ENCODE measurements at places on chromosomes 12 and 14.

DNA sequence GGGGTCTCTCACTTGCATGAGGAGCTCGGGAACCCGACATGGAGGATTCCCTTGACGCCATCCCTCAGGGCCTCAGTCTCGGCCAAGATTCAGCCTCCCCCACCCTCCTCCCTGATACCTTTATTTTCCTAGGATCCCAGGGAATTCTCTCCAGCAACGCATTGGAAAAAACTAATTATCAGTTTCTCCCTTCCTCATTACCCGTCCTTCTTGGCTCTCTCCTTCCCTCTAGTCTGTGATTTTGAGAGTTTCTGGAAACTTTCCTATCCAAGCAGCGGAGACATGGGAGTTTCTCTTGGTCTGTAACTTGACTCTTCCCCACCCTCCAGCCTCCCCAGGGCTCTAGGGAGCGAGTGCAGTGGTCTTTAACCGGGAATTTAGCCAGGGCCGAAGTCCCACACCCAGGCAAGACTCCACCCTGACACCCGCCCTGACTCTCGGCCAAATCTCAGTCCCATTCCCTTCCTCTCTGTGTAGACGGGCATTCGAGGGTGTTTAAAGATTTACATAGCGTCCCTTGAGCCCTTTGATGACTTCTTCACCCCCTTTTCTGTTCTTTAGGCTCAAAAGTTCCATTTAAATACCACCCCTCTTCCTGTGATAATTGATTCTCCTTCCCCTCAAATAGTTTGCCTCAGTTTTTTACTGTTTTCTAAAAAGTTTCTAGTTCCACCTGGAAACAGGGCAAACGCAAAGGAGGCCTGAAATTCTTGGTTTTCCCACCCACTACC is 6.7 kb downstream of the HOXC5 start:
- DNase-seq = no peak

GRCh38 chr12:84619053-84619571 is 293.5 kb downstream of the SLC6A15 start:
- DNase-seq = no peak

DNA sequence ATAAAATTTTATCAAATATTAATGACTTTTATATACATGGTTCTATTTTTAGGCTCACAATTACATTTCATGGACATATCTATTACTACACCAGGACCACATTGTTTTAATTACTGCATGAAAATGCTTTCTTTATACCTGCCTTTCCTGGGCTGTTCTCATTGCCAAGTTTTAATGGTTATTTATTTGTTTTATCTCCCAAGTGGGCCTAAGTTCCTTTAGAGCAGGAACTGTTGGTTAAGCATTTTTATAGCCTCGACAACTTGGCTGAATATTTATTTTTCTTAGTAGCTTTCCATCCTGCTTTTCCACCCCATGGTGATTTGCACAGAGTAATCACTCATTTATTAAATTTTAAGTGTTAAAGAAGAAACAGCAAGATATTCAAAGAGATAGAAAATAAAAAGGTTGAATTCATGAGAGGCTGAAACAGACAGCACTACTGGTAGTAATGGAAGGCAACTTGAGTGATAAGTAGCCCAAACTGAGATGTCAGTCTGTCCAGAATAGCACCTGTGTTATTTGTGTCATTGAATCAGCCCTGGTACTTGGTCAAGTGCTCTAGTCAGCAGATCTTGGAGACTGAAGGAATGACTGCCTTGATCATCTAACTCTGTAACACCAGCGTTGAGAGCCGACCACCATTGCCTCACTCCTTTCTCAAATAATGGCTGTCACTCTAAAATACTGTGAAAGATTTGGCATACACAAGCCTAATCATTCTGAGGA is 119.1 kb upstream of the EGLN3 start:
- DNase-seq = no peak

GRCh38 chr12:132285991-132286681 is 43.3 kb downstream of the GALNT9 start:
- DNase-seq = peak; percentile 78

DNA sequence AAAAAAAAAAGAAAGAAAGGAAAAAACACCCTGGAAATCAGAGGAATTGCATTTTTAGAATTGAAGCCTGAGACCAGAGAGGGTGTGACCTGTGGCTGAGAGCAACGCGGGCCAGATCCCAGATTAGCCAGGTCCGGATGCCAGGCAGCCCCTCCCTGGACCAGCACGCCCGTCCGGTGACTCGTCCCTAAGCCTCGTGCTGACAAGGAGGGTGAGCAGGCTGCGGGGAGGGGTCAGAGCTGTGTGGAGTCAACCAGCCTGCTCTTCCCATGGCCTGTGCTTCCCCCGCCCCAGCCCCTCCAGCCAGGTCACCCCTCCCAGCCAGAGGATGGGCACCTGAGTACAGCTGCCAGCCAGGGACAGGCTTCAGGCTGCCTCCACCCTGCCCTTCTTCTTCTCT is 4.2 kb upstream of the KLC1 start:
- DNase-seq = peak; percentile 82

DNA sequence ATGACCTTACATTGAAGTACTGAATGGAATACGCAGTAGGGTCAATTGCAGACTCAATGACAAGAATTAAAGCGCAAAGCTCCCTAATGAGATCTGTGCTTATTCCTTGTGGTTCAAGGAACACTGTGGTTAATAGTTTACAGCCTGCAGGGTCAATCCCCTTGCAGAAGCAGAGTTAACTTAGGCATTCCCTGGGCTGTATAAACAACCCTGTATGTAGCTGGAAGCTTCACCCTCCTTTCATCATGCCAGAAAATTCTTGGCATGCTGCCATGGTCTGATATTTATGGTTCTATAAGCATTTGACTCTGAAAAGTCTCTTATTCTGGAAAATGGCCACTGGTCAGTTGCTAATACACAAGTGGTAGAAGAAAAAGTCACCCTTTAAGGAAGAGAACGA is 227.7 kb downstream of the NOVA1 start:
- DNase-seq = no peak

GRCh38 chr14:65366802-65367565 is 45.5 kb upstream of the FUT8 start:
- DNase-seq = no peak

- DNase-seq = no peak
Measured at GRCh38 chr14:43988989-43989388, 518.1 kb downstream of the FSCB start.

DNA sequence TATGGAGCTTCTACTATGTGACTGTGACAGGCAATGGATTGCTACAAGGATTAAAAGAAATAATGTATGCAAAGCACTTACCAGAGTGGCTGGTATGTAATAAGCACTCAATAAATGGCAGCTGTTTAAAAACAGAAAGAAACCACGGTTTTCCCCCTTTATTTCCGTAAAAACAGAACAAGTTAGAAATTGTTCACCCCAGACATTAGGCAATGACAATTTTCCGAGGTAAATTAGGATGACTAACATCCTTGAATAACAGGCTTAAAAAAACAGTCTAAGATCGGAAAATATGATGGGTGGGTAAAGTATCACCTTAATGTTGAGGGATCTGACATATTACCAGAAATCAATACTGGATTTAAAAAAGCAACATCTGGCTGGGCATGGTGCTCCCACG is 20.9 kb upstream of the CNIH1 start:
- DNase-seq = no peak

DNA sequence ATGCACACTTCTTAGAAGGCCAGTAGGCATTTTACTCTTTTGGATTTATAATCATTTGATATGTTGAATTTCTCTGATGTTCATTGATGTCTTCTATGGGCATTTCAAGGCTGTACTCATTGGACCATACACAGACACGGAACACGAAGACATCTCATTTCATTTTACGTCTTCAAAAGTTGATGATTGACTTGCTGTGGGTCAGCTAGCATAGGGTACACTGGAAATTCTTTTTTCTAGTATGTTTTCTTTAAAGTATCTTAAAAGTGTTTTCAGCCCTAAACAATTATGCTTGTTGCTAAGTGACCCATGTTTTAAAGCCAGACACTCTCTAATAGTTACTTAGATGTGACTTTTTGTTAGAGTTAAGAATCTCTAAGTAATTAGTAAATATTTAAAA is 16.3 kb downstream of the TRHDE start:
- DNase-seq = no peak

DNA sequence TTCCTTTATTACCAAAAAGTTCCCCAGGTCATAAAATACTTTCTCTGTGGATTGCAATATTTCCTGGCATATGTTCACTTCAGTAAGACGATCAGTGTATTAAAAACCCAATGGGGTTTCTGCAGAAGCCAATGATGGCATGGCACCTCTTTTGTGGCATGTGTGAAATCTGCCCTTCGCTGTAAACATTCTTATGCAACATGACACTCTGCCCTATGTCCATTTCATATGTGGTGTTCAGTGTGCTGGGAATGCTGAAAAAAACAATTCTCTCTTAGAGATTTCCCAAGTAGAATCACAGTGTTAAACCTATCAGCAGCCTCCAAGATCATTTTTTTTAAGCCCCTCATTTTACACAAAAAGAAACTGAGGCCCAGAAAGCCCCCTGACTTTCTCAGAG is 2.3 kb upstream of the MYBPC1 start:
- no peak for DNase-seq

DNA sequence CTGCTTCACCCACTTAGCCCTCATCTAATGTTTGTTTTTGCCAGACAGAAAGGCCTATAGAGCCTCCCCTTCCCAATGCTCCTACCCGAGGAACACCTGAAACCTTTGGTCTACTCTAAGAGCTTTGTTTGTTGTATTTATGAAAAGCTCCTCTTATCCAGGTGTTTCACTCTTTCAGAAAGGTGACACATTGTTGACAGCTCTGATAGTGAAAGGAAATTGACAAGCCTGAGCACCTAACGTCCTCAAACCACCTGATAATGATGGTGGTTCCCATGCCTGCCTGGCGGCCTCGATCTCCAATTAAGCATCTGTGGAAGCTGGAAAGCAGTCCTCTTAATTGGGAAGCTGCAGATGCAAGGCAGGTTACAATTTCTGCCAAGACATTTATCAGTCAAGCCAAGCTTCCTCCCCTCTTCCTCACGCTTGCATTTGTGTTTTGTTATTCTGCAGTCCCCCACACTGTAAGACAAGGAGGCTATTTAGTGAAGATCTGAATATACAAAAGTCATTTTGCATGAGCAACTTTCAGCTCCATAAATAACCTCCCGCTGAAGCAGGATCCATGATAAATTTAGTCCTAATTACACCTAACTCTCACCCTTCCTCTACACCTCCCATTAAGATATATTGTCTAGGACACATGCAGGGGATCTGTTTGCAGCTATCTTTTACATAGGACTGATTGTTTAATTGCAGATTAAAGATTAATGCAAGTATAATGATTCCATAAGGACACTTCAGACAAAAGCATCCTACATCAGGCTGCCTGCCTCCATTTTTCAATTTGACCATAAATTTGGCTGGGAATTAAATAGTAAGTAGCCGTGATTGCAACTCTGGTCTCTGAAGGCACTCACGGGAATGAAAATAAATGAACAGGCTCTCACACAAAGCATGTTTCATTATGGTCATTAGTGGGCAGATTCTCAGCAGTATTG is 288.6 kb downstream of the PDZRN4 start:
- no peak for DNase-seq

DNA sequence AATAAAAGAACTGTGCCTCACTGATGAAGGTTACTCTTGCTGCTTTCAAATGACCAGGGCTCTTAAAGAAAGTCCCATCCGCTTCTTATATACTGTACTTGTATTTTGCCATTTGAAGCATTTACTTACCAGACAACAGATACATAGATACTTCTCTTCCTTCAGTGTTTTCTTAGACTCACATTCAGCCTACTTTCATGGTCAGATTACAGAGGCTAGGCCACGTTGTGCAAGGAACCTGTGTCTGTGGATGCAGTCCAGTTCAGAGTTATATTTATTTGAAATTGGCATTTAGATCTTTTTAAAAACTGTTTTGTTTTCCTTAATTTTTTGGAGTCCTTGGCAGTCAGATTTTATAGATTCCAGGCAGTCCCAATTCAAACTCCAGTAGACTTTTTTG is 6.2 kb downstream of the CHURC1 start:
- no peak for DNase-seq

DNA sequence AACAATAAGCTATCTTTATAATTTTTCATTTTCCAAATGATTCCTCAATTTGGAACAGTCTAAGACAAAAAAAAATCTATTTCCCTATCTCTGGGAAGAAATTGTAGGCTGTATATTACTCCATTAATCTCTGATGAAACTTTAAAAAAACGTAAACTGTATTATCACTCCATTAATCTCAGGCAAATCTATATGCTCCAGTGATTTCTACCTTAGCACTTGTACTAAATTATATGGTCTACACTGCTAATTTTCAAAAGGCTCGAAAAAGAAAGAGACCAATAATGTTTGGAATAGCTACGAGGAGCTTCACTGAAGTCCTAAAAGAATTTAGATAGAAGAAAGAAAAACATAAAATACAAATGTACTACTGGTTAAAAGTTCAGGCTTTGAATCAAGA is 19.7 kb downstream of the MED13L start:
- DNase-seq = no peak

- no peak for DNase-seq
Measured at GRCh38 chr12:63985456-63985855, 141.0 kb downstream of the SRGAP1 start.

DNA sequence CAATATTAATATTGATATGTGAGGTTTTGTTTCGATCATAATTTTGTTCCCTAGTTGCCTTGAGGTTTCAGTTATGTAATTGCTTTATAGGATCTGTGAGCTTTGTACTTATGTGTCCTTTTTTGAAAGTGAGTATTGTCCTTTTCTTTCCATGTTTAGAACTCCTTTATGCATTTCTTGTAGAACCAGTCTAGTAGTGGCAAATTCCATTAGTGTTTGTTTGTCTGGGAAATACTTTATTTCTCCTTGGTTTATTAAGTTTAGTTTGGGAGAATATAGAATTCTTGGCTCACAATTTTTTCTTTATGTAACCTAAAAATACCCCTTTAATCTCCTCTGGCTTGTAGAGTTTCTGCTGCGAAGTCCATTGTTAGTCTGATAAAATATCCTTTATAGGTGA is 127.5 kb upstream of the KITLG start:
- DNase-seq = no peak

DNA sequence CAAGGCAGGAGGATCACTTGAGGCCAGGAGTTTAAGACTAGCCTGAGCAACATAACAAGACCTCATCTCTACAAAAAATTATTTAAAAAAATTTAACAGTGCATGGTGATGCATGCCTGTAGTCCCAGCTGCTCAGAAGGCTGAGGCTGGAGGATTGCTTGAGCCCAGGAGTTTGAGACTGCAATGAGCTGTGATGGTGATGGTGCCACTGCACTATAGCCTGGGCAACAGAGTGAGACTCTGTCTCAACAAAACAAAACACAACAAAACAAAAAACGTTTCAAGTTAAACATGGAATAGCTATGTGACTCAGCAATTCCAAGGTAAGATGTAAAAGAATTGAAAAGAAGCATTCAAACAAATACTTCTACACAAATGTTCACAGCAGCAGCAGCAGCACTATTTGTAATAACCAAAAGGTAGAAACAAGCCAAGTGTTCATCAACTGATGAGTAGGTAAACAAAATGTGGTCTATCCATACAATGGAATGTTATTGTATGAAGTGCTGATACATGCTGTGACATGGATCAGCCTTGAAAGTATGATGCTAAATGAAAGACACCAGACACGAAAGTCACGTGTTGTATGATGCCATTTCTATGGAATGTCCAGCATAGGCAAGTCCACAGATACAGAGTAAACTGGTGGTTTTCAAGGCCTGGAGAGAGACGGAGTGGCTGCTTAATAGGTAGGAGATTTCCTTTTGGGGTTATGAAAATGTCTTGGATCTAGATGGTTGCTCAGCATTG is 31.4 kb downstream of the CFAP251 start:
- DNase-seq = no peak
